ENCODE measurements at places on chromosomes 6 and 20. TPM values are rescaled to one million over a fixed set of nuclear protein-coding genes. Genes with fewer than 3 reads are reported as not detected.
A peak's percentile ranks its signal among the peaks of the same experiment; 100 is the strongest.

ARMC2 gene
- total RNA-seq, result 6.7 TPM

DNA sequence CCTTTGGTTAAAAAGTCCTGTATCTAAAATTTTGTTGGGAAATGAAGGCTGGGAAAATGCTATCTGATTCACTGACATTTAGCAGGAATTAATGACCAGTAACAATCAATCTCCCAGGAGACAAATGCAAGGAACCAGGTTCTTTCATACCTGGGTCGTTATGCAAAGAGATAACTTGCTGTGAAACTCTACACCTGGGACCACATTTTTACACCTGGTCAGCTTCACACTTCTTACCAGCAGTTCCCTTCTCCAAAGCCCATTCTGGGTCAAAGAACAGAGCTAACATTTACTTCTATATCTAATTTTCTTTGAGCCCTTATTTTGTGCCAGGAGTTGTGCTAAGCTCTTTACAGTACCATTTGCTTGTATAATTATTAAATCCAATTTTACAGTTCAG lies 27.4 kb upstream of the STXBP5 start:
- DNase-seq, result no peak

DNA sequence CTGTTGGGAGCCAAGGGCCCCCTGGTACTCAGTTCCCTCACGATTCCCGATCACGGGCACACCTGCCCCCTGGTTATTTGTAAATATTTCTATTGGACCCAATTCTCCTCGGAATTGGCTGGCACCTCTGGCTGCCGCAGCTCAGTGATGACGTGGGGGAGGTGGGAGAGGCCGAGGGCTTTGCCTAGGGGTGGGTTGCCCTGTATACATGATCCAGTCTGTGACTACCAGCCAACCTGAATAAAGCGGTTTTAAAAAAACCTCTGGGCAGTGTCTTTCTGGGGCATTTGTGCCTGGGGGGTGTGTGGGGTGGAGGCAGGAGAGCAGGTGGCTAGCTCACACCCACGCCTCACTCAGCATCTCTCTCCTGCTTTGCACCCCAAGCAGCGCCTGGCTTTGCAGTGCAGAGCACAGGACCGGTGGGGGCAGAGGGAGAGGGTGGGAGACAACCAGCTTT lies 42.2 kb downstream of the VSTM2L start:
- peak; percentile 53 for DNase-seq

- DNase-seq, result no peak
These were observed 31.9 kb downstream of the NSFL1C start for GRCh38 chr20:1434571-1435336.

- DNase-seq, result no peak
These were observed 26.5 kb upstream of the ARMH2 start for GRCh38 chr6:24825130-24825630.

Data from type B pancreatic cell (in vitro differentiated cells).